ENCODE measurements at places on chromosomes 16 and 17. TPM values are rescaled to one million over a fixed set of nuclear protein-coding genes. Genes with fewer than 3 reads are reported as not detected.

DNA sequence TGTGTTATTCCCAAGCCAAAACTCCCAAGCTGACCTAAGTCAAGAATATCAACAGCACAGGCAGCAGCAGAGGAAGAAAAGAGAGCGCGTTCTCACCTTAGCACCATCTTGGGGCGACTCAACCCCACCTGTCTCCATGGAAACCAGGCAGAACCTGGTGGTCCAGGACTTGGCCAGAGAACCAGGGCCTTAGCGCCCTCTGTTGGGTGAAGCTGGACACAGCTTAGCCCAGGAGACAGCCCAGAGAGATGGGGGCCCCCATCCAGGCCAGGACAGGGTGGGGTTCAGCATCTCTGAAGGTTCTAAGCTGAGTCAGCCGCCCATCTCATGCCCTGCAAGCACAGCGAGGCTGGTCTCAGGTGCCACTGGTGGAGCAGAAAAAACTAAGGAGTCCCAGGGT is 60.1 kb upstream of the TMEM132E start:
- no peak for DNase-seq

DNA sequence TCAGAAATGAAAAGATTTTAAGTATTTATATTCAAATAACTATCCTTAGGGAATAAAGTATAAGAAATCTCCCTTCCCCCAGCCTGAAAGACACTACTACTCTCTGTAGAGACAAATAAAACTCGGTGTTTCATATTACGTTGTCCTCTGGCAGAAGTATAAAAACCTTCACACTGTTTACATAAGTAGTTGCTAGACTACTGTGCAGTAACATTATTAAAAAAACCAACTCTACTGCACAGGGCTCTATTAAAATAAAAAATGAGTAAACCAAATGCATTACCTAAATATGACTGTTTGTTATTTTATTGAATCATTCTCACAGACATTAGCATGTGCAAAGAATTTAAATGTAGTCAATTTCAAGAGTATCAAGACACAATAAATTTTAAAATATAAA is 67.4 kb downstream of the MED13 start:
- no peak for DNase-seq

DNA sequence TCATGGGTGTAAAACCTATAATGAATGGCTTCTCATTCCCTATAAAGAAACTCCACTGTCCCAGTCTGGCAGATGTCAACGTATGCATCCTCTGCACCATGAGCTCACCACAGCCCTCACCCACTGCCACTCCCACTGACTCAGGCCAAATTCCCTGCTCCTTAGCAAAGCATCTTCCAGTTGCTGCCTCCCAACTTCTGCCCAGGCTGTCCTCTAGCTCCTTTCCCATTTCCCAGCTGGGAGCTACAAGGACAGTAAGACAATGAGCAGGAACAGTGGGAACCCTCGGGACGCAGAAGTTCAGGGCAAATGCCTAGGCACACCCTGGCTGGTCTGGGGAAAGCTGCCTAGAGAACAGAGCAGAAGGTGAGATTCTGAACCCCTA is 9.1 kb upstream of the THAP11 start:
- DNase-seq = no peak

- DNase-seq = no peak
Observed at GRCh38 chr17:38403491-38403890, 24.8 kb upstream of the ARHGAP23 start.

DNA sequence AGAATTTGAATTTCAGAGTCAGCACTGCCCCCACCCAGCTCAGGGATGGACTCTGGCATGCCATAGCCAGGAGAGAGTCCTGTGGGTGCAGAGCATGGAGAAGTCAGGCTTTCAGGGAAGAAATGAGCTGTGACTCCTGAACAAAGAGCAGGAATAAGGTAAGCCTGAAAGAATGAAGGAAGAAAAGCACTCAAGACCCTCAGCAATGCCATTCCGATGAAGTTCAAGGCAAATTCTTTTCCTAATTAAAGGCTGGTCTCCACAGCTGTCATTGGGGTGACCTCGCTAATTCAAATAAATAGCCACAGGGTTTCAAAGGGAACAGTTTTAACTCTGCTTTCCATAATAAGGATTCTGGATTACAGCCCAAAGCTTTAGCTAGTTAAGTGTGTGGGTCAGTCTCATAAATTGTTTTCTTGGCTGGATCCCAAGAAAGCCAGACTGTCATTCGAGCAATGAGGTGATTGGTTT is 31.7 kb downstream of the TOM1L2 start:
- DNase-seq = no peak

DNA sequence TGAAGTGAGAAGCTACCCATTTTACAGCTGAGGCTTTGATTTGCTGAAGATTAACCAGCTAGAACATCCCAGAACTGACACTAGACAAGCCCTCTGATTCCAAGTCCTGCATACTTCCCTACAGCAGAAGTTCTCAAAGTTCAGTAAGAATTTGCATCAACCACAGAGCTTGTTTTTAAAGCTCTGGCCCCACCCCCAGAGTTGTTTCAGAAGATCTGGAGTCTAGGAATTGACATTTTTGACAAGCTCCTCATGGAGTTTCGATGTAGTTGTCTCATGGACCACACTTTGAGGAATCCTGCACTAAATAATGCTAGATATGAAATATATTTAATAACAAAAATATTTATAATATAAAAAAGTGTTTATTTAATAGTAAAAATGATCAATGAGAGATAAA is 120.3 kb upstream of the ADAMTS18 start:
- no peak for DNase-seq

- no peak for DNase-seq
Observed at GRCh38 chr16:89330177-89330856, 112.8 kb downstream of the ZNF778 start.

GRCh38 chr16:70694088-70694867 is 8.4 kb upstream of the MTSS2 start:
- no peak for DNase-seq

GRCh38 chr16:25013751-25014499 is 1.2 kb downstream of the ARHGAP17 start:
- no peak for DNase-seq

DNA sequence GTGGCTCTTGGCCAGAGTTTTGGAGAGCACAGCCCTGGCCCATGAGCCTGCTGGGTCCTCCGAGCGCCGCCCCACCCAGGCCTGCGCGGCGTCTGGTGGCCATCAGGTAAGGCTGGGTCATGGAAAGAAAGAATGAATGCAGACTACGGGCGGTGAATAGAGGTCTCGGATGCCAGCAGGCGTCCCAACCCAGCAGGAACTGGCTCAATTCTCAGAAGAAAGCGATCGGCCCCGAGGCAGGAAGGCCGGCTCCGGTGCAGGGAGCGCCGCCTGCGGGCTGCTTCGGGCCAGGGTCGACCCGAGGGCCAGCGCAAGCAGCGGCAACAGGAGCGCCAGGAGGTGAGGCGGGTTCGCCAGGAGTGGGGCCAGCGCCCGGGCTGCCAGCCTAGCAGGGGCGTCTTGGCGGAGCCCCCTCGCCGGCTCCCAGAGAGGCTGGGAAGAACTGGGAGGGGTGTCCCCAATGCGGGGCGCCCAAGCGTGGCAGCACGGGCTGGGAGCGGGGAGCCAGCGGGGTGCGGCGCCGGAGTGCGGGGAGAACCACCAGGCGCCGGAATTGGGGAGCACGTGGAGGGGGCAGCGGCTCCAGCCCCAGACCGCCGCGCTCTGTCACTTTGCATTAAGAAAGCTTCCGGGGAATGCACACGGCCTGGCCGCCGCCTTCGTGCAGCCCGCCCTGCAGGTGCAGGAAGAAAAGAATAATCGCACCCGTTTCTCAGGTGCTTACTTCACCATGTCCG is 7.1 kb upstream of the TMC5 start:
- peak; percentile 5 for DNase-seq

GRCh38 chr16:35485915-35486314 is 2026.5 kb downstream of the TP53TG3F start:
- no peak for DNase-seq

DNA sequence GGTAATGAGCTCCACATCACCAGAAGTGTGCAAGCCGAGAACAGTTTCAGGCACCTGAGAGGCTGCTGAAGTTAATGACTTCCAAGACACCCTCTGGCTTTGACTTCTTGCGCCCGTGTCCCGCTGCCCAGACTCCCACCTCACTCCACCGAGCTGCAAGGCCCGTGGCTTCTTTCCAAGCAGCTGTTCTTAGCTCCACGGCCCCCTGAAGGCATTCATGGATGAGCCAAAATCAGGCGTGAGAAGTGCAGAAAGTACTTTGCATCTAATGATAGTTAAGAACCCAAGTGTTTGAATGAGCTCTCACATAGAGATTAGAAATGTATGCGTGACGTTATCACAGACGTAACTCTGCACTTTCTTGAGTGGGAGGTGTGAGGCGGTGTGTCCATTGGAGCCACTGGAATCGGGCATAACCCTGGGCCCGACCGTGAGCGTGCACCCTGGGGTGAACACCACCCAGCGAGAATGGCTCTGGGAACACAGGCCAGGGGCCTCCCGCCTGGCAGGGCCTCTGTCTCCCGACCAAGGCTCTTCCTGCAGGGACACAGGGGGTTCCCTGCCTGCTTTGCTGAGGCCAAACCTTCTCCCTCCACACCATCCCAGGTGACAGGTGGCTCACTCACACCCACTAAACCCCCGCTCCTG is 11.0 kb downstream of the NPTX1 start:
- no peak for DNase-seq

DNA sequence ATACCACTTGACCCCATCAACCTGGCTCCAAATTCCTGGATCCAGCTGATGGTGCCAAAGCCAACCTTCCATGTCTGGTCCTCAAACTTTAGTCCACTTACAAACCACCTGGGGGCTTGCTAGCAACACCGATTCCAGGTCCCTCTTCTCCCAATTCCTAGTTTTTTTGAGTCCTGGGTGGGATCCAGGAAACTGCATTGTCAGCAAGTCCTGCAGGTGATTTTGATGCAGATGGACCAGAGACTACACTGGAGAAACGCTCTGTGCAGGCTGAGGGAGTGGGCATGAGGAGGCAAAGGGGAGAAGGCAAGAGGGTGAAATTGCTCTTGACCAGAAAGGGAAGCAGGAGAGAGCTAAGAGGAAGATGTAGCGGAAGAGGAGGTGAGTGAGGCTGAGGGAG is 21.0 kb upstream of the NOS2 start:
- no peak for DNase-seq

- no peak for DNase-seq
Observed at GRCh38 chr17:61852857-61853256, 10.5 kb downstream of the BRIP1 start.

- peak; percentile 67 for DNase-seq
Observed at GRCh38 chr16:3983081-3983520, 102.6 kb upstream of the CREBBP start.

NLRC3 gene
- total RNA-seq = 133 TPM

BEAN1 gene
- not detected for total RNA-seq

CES4A gene
- 7.5 TPM for total RNA-seq

RASL10B gene
- not detected for total RNA-seq

C16orf86 gene
- total RNA-seq = 3.5 TPM

HAS3 gene
- 2.5 TPM for total RNA-seq

SERPINF2 gene
- total RNA-seq = 0.84 TPM

CD300E gene
- total RNA-seq = 8.9 TPM

Data from natural killer cell (primary cell).